Stimulated activated CD8-positive, alpha-beta memory T cell treated with anti-CD3 and anti-CD28 coated beads, Interleukin-2, amount 100 ng/mL, for 1 hour (primary cell): ENCODE measurements at places on chromosomes 12 and 14.

DNA sequence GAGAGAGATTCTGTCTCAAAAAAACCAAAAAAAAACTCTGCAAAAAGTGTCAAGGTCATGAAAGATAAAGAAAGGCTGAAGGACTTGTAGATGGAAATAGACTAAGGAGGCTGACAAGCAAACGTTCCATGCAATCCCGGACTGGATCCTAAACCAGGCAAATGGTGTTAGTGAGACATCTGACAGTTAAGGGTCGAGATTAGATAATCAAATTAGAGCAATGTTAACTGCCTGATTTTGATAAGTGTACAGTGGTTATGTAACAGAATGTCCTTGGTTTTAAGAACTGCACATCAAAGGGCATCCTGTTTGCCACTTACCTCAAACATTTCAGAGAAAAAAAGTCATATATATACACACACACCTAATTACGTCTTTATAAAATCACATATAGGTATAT is 3.5 kb upstream of the RAN start:
- DNase-seq: no peak

DNA sequence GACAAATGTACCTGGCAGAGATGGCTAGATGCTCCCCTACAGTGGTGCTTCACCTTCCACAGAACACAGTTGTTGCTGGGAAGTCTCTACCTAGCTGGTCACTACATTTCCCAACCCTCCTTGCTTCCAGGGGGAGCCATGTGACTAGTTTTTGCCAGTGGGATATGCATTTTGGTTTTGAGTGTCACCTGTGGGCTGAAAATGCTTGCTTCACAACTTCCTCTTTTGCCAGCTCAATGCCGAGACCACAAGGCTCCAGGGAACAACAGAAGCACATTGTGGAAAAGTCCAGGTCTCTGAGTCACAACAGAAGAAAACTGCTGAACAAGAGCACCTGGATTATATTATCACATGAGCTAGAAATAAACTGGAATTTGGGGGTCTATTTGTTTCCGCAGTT is 48.5 kb upstream of the ARHGAP5 start:
- DNase-seq: no peak

DNA sequence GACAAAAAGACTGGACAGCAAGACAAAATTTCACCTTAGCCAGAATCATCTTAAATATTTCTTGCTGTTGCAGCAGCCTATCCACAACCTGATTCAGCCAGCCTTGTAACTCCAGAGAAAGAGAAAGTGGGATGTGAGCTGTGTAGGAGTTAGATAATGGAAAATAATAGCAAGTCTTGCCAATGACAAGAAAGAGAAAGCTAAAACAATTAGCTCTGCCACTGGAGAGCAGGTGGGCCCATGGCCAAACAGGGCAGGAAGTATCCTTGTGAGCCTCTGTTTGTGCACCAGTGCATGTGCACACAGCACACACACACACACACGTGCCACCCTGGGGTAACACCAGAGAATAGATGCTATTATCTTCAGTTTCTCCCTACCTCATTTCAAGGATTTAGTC is 106.0 kb upstream of the CCDC196 start:
- DNase-seq: no peak

DNA sequence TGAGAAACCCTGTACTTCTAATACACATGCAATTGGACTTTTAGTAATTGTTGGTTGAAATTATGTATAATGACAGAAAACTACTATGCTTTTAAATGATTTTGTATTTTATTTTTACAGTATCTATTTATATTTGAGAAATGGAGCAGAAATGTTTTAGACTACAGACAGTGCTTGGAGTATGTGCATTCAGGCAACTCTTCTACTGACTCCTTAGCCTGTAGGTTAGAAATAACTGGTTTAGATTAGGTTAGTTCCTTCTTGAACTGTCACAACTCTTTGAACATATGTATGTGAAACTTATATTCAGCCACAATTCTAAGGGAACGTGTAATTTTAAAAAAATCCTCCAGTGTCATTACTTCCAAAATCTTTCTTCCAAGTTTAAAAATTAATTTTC is 1.7 kb downstream of the FGFR1OP2 start:
- no peak for DNase-seq

DNA sequence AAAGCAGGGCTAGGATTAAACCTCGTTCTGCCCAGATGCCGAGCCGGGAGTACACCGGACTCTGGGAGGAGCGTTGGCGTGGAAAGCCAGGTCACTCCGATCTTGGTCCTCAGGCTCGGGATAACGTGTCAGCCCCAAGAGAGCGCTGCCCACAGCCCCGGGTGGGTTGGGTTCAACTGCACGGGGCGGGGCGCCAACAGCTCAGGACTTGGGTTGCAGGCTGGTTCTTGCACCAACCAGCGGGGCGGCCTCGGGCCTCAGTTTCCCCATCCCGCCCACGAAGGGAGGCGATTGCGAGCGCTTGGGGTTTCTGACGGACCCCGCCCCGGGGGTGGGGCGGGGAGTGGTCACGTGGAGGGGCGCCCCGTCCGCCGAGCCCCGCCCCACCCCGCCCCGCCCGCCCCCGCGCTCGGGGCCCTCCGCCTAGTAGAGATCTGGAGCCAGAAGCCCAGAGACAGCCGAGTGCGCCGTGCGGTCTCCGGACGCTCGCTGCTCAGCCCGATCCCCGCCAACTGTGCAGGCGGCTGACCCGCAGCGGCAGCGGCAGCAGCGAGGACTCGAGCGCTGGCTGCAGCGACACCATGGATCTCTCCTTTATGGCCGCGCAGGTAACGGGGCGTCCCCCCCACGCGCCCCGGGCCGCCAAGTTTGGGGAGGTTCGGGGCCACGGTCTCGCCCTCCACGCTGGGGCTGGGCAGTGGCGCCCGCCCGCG is at the start of gene C14orf132:
Gene C14orf132, plus strand, starts transcription at position 443 of the 713 bp plus-strand sequence. Its CDS starts 139 bp downstream, at position 582.
- peak; percentile 14 for DNase-seq

DNA sequence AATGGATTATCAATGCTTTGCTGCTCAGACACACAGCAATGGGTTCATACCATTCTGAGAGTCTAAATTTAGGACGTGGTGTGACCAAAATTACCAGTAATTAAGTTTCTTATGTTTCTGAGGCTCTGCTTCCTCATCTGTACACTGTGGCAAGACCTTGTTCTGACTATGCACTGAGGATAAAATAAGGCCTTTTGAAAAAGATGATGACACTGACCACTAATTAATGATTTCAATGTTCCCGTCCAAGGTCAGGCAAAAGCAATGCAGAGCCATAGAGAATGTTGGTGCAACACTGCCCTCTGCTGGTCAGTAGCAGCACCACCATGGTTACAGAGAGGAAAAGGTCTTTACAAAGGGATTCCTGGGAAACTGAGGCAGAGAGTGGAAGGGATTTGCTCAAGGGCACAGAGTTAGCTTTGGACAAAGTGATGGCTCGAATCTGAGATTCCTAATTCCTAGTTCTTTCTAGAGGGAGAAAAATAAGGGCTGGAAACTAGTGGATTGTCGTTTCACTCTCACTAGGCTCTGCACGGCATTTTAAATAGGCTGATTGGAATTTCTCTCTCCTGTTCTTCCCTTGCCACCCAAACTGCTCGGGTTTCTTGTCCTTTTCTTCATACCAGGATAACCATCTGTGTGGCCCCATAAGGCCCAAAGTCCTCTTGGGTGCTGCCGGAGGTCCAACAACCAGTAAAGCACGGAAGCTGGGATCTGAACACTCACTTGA is 22.3 kb upstream of the P2RX7 start:
- DNase-seq: peak; percentile 31

DNA sequence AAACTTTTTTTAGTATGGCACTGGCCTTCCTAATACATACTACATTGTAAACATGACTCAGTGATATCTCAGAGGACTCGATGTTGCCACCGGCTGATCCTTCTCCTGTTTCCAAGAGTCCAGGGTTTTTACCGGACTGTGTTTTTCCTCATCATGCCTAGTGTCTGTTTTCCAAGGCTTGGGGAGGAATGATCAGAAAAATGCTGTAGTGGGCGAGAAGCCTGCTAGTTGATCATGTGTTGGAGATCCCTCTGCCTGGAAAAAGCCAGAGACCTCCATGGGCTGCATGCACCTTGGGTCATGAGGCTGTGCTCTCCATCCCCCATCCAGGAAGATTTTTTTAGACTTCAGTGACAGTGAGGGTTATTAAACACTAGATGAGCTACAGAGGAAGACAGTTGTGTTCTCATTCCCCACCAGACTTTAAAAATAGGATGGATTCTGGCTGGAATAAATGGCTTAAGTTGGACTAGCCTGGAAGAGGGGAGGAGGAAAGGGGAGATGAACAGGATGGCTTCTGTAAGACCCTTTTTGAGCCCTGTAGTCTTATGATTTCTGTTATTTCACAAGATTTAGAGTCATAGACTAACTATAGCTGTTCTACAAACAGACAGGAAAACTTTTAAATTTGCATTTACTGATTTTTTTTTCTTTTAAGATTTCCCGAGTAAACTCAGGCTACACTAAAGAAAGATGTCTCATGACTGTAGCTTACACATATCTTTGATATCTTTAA is 145.7 kb downstream of the SAMD4A start:
- DNase-seq: no peak

GRCh38 chr14:34059037-34059924 is 108.4 kb upstream of the EGLN3 start:
- no peak for DNase-seq

- no peak for DNase-seq
Measured at GRCh38 chr12:45303945-45304344, 88.0 kb downstream of the ANO6 start.

GRCh38 chr12:12821975-12822374 is 8.8 kb downstream of the DDX47 start:
- DNase-seq: no peak

DNA sequence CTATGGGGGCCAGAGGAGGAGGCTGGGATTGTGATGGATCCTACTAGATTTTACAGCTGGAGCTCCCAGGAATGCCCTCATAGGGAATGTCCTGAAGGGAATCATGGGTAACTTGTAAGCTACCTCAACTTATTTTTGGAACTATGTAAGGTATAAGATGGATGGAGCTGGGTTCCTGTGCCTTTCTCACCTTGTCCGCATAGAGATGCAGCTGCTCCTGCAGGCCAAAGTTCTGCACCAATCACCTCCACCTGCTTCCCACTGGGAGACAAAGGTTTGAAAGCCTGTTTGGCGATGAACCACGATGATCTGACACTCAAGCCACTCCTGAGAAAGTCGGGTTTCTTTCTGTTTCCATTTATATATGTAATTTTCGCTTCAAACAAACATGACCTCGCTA is 648 bp upstream of the AKAP5 start:
- DNase-seq: no peak

DNA sequence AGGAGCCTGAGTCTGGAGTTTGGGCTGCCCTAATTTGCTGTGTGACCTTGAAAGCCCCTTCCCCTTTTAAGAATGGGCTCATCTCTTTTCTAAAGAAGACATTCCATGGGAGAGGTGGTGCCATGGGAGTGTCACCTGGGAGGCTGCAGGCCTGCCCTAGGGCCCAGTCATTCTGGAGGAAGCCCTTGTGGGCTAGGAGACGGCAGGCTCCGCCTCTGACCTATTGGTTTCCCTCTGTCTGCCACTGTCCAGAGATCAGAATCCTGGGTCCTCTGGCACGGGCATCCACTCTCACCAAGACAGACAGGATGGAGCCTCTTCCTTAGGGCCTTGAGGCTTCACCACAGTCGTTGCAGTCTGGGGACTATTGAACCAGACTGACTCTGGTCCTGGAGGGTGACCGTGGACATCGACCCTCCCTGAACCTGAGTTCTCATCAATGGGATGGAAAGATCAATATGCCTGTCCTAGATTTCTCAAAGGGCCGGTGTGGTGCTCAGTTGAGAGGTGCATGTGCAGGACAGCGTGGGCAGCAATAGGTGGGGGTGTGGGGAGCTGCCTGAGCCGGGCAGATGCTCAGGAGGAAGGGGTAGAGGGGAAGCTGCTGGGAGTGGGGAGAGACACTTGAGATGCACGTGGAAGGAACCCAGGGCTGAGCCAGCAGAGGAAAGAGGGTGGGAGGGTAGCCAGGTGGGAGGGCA is 12.2 kb upstream of the CLMN start:
- DNase-seq: no peak

DNA sequence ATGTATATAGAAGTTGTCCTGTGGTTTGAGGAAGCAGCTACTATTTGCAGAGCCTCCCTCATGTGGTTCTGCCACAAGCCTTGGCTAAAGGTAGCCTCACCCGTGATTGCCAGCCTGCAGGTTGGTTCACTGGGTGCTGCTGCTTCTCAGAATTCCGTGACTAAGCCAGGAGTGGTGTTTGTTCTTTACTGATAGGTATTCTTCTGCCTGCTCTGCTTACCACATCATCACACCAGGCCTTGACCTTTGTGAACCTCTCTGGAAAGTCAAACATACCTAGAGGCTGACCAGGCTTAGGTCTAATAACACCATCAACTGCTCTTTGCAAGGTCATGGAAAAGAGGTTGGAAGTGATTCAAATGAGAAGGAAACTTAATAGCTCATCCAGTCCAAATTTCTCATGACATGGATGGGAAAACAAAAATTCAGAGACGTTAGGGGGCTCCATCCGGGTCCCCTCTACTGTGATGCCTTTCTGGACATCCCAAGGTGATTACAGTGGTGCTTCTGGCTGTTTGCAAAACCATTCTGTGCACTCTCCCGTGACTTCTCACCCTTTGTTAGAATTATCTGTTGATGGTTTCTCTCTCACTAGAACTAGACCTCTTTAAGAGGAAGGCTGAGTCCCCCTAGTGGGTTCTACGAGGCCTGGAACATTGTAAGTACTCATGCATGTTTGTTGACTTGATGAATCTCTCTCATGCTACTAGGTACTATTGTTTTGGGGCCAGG is 8.5 kb upstream of the SOCS2 start:
- DNase-seq: no peak

GRCh38 chr14:97178781-97179180 is 381.6 kb downstream of the VRK1 start:
- no peak for DNase-seq

GRCh38 chr12:12510141-12510540 is 52.5 kb downstream of the DUSP16 start:
- DNase-seq: no peak

- DNase-seq: no peak
Measured at GRCh38 chr12:84874825-84875139, 37.8 kb downstream of the SLC6A15 start.

DNA sequence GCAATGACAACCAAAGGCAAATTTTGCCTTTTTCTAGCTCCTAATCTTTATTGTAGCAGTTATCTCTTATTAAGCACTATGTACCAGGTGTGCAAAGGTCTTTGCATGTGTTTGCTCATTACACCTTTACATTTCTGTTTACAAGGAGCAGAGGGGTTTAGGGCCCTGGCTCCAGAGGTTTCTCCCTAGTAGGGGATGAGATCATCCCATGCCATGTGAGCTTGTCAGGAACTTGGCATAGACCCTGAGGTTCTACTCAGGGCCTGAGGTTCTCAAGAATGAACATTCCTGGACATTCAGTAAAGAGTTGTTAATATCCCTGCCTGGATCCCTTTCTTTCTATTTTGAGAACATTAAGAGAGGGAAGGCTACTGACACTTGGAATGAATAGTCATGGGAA is 292.0 kb downstream of the RPAP3 start:
- DNase-seq: no peak

- no peak for DNase-seq
Measured at GRCh38 chr12:93254911-93255310, 122.8 kb upstream of the NUDT4 start.

- DNase-seq: no peak
Measured at GRCh38 chr14:68655911-68656316, 137.0 kb downstream of the ZFP36L1 start.

- no peak for DNase-seq
Measured at GRCh38 chr12:106288101-106288493, 14.4 kb upstream of the TCP11L2 start.

GRCh38 chr14:95619785-95620417 is 66.3 kb upstream of the TCL1B start:
- no peak for DNase-seq
